ENCODE measurements at places on chromosomes 2 and 18.

GRCh38 chr2:24164416-24164973, 10.4 kb upstream of the FAM228A start:
- no peak for DNase-seq

DNA sequence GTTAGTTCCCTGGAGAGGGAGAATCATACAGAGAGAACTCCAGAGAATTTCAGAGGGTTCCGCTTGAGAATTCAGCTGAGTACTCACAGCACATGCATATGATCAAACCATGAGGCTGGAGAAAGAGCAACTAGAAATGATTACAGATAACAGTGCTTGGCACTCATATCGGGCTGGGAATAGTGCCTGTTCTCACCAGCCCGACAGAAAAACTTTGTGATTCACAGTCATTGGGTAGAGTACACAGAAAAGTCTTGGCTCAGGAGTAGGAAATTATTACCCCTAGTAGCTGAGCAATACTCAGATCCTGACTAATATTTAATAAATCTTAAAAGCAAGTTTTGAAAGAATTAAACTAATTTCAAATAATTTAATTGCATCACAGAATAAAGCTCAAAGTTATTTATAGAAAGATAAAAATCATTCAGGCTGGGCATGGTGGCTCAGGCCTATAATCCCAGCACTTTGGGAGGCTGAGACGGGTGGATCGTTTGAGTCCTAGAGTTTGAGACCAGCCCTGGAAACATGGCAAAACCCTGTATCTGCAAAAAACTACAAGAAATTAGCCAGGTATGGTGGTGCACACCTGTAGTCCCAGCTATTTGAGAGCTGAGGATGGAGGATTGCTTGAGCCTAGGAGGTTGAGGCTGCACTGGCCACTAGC, 6.8 kb downstream of the WDPCP start:
- peak; percentile 59 for DNase-seq

GRCh38 chr18:54777118-54777791, 51.0 kb upstream of the RAB27B start:
- DNase-seq: no peak

GRCh38 chr2:187544371-187545080, 9.7 kb downstream of the TFPI start:
- no peak for DNase-seq

DNA sequence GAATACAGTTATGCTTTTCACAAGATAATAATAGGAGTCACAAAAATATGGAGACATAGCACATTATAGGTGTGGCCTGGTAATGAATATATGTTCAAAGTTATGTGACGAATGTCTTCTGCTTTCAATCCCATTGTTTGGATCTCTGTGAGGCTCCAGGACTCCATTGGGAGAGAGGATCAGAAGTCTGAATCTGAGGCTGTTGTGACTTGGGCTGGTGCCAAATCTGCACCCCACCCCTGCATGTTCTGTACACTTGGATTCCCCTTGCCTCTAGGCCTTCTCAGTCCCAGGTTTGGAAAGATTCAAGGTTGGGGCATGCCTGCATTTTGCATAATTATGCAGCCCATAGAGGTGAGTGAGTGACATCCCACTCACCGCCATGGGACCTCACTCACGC, 103.1 kb upstream of the MGAT5 start:
- DNase-seq: no peak

DNA sequence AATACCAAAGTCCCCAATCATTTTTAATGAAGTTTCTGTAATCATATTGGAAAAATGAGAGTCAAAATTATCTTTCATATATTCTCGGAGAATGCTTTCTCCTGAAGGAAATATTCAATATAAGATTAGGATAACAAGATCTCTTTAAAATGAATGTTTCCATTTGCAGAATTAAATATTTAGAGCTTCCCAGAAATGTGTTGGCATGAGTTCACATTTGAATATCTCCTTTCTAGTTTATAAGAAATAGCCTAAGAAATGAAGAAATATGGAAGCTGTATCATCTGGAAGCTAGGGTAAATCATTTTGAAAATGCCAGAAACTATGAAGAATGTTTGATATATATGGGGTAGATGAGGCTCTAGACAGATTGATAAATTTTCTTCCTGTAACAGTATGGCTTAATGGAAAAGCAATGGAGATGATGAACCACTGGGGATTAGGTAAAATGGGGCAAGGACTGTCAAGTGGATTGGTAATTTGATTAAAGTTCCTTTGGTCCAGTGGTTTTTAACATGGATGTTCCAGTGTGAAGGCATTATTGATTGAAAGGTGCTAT, 184.6 kb upstream of the ZNF804A start:
- no peak for DNase-seq

DNA sequence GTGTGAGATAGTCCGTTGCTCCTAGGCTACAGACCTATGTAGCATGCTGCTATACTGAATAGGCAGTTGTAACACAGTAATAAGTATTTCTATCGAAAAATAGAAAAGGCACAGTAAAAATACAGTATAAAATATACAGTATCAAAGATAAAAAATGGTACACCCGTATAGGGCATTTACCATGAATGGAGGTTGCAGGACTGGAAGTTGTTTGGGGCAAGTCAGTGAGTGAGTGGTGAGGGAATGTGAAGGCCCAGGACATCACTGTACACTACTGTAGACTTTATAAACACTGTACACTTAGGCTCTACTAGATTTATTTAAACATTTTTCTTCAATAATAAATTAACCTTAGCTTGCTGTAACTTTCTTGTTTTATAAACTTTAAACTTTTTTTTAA, 3.5 kb downstream of the MAP3K20 start:
- no peak for DNase-seq

Data from foreskin keratinocyte (primary cell).